B cell (primary cell): ENCODE measurements at places on chromosomes 7 and 10. TPM values are rescaled to one million over a fixed set of nuclear protein-coding genes. Genes with fewer than 3 reads are reported as not detected.

GRCh38 chr10:22564060-22564459 lies 150.3 kb downstream of the PIP4K2A start:
- DNase-seq = no peak

- no peak for DNase-seq
Measured at GRCh38 chr7:68537051-68537773, 1061.1 kb upstream of the AUTS2 start.

GRCh38 chr7:29565634-29565981 lies 2.0 kb downstream of the PRR15 start:
- no peak for DNase-seq

DNA sequence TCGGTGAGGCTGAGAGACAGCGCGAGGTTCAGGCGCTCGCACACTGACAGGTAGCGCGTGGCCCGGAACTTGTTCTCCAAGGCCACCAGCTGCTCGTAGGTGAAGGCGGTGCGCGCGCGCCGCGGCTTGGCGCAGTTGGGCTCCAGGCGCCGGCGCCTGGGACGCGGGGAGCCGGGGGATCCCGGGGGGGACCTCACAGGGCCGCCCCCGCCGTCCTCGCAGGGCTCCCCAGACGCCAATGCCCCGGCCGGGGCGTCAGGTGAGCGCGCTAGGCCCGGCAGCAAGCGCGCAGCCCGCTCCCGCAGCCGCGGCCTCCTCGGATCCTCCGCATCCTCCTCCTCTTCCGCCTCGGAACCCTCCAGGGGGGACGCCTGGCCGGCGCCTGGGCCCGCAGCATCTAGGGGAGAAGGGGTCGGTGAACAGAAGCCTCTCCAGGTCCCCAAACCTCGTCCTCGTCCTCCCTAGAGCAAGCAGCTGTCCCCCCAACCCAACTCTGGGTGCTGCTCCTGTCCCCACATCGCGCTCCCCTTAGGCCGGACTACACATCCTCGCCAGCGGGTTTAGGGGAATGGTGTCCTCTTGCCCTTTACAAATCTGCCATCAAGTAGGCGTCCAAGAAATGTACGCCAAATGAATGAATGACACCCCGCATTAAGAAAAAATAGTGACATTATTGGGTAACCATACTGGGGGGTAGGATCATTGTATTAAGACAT lies 1.9 kb downstream of the NKX1-2 start:
- peak; percentile 47 for DNase-seq

DNA sequence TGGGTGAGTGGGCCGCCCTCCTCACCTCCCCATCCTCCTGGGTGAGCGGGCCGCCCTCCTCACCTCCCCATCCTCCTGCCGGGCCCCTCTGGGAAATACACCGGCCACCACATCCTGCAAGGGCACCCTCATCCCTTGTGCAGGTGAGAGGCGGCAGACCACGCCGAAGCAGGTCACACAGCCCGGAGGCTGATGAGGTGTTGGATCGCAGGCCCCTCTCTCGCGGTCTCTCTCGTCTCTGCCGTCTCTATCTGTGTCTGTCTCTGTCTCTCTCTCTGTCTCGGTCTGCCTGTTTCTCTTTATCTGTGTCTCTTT lies 30.8 kb upstream of the FOXL3 start:
- no peak for DNase-seq

- no peak for DNase-seq
Measured at GRCh38 chr10:120492346-120492745, 35.3 kb downstream of the PLPP4 start.

- DNase-seq = no peak
Measured at GRCh38 chr10:128631801-128632241, 505.6 kb upstream of the MKI67 start.

GRCh38 chr10:69232252-69232651 lies 12.1 kb downstream of the HKDC1 start:
- DNase-seq = no peak

DNA sequence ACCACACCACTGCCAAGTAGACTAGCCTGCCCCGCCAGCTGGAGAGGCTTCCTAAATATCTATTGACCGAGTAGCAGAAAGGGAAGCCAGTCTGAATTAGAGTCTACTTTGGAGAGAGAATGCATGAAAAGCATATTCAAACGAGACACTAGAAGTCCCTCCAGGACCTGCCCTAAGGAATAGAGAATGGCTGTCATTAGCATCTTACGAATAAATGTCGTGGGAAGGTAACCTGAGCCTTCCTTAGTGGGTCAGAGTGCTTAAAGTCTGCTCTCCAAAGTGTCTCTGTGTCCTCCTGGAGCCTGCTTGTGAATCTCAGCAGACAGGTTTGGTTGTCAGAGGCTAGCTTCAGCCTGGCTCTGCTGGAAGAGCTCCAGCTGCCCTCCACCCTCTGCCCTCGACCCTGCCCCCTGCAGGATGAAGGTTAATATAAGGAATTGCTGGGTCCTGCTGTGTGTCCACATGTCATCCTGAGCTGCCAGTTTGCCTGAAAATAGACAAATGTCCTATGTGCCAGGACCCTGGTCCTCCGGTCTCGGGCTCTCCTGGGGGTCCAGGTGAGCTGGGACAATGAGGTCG lies 33.4 kb downstream of the FAM241B start:
- no peak for DNase-seq

GRCh38 chr7:143519411-143520131 lies 41.9 kb downstream of the TAS2R41 start:
- DNase-seq = no peak

DNA sequence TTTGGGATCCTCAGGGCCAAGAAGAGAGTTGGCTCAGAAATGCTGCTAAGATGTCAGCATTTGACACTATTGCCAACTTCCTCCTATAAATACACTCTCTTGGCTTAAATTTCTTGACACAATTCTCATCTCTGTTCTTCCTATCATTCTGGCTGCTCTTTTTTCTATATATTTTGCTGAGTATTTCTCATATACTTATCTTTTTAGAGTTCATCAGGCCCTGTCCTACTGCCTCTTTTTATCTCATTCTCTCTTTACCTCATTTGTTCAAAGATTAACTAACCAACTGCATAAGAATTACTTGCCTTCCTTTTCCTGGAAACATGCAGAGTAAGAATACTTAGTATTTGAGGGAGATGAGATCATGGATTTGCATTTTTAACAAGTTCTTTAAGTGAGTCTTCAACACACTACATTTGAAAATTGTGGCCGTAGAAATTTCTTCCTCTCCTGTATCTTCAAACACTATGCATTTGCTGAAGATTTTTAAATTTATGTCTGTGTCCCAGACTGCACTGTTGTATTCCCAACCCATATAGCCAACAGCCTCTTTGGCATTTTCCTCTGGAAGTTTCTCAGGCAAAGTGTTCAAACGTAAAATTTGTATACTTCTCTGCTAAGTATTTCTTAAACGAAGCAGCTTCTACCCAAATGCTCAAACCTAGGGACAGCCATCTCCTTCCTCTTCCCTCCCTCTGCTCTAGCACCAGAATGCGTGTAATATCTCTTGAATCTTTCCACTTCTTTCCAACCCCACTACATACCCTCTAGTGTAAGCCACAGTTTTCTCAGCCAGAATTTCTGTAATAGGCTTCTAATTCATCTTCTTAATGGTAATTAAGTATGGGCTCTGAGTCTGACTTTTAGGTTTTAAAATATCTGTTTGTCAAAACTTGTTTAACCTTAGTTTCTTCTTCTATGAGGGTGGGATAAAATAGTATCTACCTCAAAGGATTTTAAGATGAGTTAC lies 35.5 kb downstream of the ARL4A start:
- DNase-seq = no peak

DNA sequence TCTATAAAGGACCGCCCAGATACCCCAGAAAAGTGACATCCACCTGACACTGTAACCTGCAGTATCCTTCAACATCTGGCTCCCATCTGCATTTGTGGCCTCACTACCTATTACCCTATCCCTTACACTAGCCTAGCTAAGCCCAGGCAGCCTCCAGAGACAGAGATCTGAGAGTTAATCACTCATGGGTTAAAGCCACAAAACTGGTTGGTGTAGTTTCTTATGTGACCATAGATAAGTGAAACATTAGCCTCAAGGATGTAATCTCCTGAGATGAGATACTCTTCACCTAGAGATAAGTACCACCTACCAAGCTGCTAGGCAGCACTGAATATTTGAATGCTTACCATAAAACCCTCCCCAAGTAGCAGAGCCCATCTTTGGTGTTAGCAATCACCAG lies 35.4 kb downstream of the CTTNBP2 start:
- no peak for DNase-seq

DNA sequence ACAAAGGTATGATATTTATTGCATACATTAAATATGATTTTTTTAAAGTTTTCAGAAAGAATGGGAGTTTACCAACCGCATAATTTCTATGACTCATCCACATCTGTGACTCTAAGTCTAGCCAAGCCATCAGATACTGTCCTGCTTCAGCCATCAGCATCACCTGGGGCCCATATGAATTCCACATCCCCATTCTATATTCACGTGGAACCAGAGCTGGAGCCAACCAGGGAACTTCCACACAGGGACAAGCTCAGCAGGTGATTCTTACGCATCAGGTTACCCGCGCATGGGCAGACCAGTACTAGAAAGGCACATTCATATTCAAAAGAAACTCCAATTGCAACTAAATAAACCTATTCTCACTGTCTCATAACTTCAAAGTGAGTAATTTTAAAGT lies 817.7 kb upstream of the IGFBP3 start:
- no peak for DNase-seq

DNA sequence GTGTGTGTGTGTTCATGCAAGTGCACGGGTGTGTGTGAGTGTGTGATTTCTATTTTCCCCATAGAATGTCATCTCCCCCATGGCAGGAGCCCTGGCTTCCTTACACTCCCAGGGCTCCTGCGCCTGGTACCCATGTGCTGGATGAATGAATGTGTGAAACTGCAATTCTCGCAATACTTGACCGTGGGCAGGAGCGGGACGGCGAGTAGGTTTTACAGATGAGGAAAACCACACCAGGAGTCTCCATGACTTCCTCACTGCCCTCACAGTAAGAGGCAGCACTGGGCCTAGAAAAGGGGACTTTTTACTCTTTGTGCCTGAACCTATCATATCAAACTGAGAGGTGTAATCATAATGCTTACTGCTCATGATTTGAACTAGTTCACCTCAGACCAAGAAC lies 167.6 kb upstream of the FRMD4A start:
- no peak for DNase-seq

DNA sequence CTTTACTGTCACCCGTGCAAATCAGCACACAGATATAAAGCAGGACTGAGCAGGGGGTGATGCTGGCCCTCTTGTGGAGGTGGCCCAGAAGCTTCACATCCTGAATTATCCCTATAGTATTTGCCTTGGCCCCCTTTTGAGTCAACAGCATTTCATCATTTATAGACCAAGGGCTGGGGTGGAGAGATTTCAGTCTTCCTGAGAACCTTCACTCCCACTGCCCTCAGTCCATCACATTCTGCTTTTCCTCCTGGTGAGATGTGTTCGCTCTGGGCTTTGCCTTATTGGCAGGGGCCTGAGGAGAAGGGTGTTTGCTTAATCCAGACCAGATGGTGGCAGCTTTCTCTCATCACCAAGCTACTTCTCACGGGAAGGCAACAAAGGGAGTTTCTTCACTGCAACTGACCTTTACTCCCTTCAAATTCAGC lies 47.7 kb downstream of the NOC3L start:
- no peak for DNase-seq

- no peak for DNase-seq
Measured at GRCh38 chr10:4041635-4042034, 256.6 kb upstream of the KLF6 start.

DNA sequence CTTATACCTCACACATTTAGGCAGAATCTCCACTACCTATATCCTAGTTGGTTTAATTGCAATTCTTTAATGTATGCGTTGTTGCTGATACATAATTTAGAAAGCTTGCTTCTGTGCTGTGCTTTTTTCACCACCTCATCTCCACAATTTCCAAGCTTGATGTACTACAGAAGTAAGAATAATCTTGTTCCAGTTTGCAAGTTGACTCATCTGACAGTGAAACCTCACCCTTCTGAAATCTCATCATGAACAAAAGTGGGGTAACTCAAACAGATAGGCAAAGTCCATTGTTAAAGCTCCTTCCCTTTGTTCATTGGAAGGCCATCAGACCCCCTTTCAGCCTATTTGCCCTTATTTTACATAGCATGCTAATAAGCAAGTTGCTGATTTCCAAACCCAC lies 13.6 kb downstream of the EIF4EBP2 start:
- no peak for DNase-seq

- DNase-seq = no peak
Measured at GRCh38 chr7:83769407-83769806, 120.5 kb upstream of the SEMA3E start.

GRCh38 chr7:43757073-43757720 lies 1.3 kb upstream of the BLVRA start:
- DNase-seq = no peak

DNA sequence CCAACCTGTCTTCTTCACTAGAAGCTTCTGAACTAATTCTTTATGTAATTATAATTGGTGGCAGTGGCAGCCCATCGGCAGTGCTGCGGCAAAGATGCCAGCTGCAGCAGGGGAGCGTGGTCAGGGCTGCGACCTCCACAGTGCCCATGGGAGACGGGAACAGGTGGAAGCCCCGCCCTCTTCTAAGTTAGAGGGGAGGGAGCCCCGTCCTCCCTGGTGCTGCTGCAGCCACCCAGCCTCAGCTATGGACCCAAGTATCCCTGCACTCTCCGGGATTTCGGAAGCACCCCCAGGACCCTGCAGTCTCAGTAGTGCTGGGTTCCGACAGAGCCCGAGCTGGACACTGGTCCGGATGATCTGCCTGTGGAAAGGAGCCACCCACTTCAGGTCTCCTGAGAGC lies 117.0 kb upstream of the MBL2 start:
- DNase-seq = no peak

DNA sequence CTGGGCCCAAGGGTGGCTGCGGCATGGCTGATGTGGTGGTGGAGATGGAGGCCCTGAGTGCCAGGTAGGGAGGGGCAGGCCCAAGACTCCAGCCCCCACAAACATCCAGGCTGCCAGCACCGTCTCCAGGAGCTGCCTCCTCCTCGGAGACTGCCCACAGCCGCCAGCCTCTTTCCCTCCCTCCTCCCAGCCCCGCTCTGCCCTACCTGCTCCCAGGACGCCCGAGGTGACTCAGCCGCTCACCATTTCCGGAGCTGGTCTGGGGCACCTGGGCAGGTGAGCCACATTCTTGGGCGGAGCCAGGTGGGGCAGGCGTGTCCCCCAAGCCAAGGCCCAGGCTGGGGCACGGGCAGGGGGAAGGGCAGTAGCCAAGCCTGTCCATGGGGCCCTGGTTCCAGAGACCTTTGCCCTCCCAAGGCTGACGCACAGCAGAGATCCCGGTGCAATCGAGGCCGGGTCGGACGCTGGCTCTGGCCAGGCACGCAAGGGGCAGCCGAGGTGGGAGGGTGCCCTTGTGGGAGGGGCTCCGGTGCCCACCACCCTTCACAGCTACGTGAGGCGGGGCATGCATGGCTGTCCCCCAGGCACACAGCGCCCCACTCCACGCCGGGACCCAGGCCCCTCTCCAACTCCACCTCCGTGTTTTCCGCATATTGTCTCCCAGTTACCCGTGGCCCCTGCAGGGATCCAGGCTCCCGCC lies 8.8 kb downstream of the ADAP1 start:
- DNase-seq = no peak

The TRIM73 gene
- 4.3 and 6.0 TPM in 2 replicates for polyA plus RNA-seq

The CPXM2 gene
- polyA plus RNA-seq = 0.04 TPM in 1 of 2 replicates, not detected in the other

The LIPM gene
- polyA plus RNA-seq = not detected in 2 replicates

The ACADSB gene
- 6.8 and 8.5 TPM in 2 replicates for polyA plus RNA-seq

The ABCB1 gene
- 8.5 and 13.7 TPM in 2 replicates for polyA plus RNA-seq

The C10orf67 gene
- 0.06 TPM in 1 of 2 replicates, not detected in the other for polyA plus RNA-seq

The GJD4 gene
- not detected in 2 replicates for polyA plus RNA-seq

The MMD2 gene
- polyA plus RNA-seq = not detected in 2 replicates
